ENCODE measurements at places on chromosomes 4 and X.

DNA sequence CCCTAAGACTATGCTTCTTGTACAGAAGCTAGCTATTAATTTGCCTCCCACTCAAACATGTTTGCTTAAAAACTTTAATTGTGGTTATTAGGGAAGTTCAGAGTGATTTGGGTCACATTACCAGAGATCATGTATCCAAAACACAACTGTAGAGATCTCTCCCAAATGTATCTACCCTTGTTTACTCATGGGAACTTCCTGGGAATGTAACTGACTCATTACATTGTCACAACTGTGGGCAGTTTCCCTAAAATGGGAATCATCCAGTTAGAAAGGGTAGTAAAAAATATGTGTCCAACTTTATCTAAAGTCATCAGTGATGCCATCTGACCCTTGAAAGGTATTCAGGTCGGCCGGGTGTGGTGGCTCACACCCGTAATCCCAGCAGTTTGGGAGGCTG, 40.3 kb upstream of the GLRA3 start:
- H3K4me1 ChIP-seq, result no peaks in the 10 kb centered on the region
- H3K27me3 ChIP-seq, result no peaks in the 10 kb centered on the region
- H3K27ac ChIP-seq, result no peak overlapping the region
- H3K4me3 ChIP-seq, result no peak overlapping the region

DNA sequence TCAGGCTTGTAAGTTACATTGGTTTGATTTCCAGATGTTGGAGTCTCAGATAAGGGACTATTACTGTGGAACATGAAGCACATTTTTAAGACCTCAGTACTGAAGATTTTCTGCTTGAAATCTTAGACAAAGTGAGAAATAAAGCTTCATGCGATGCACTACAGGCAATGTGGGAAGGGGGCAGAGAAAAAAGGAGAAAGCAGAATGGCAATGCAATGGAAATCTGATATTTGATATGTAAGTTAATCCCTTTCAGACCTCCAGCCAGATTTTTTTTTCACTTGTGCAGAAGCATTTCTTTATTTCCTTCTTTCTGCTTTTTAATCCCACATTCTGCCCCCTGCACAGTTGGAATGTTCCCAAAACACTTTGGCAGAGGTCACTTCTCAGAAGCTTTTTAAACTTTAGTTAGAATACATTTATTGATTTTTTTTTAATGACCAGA, 174.3 kb downstream of the ADGRL3 start:
- H3K4me3 ChIP-seq, result no peak overlapping the region
- no peak overlapping the region for H3K27ac ChIP-seq
- DNase-seq, result no peak
- no peaks in the 10 kb centered on the region for H3K27me3 ChIP-seq
- no peaks in the 10 kb centered on the region for H3K36me3 ChIP-seq

- no peaks in the 10 kb centered on the region for H3K27me3 ChIP-seq
- no peaks in the 10 kb centered on the region for H3K36me3 ChIP-seq
- H3K4me3 ChIP-seq, result no peak overlapping the region
- DNase-seq, result no peak
- no peak overlapping the region for H3K27ac ChIP-seq
- no peaks in the 10 kb centered on the region for H3K4me1 ChIP-seq
These were observed 158.0 kb downstream of the KCNIP4 start for GRCh38 chr4:21790438-21791029.

DNA sequence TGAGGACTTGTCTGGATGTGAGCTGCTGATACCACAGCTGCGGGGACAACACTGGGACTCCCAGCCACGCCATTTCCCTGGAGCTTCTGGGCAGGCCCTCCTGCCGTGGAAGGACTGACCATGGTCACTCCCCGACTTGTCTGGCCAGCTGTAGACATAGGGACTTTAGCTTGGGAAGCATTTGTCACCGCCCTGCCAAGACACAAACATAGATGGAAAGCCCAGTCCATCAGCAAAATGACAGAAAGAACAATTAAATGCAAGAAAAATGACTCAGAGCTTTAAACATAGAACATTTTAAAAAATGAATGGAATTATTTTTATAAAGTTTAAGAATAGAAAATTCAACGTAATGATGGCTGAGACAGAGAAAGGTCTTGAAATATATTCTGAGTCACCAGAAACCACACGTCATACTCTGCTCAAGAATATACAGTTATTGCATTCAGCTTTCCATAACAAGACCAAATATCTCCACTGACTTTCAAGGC, 107.6 kb upstream of the CBR4 start:
- no peak for DNase-seq
- H3K27me3 ChIP-seq, result no peaks in the 10 kb centered on the region
- H3K27ac ChIP-seq, result no peak overlapping the region
- no peaks in the 10 kb centered on the region for H3K4me1 ChIP-seq
- H3K36me3 ChIP-seq, result peaks cover 81% of the 10 kb centered on the region
- H3K4me3 ChIP-seq, result no peak overlapping the region

All from esophagus muscularis mucosa (tissue), 4 donors.